ENCODE measurements at places on chromosomes 7 and 10.

GRCh38 chr10:112498806-112499205 is 51.8 kb downstream of the VTI1A start:
- no peak for DNase-seq

DNA sequence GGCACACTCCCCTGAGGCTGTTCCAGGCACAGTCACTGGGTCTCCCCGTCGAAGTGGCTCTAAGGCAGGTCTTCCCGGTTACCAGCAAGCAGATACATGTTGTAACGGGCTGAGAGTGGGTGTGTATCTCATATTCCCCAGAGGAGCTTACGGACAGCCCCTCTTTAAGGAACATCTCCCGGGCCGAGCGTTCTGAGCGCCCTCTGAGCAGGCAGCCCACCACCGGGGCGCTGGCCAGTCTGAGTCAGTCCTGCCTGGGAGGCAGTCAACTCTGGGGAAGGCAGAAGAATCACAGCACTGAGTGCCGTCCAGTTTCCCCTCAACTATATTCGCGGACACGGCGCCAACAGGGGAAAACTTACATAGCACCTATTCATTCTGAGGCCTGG is 117.4 kb downstream of the LHPP start:
- DNase-seq, result no peak

GRCh38 chr7:158828133-158829020 is 932 bp downstream of the ESYT2 start:
- no peak for DNase-seq

GRCh38 chr10:73908853-73909539 is 1.9 kb upstream of the PLAU start:
- peak; percentile 95 for DNase-seq

GRCh38 chr10:47256751-47257336 is 43.2 kb upstream of the GDF10 start:
- no peak for DNase-seq

DNA sequence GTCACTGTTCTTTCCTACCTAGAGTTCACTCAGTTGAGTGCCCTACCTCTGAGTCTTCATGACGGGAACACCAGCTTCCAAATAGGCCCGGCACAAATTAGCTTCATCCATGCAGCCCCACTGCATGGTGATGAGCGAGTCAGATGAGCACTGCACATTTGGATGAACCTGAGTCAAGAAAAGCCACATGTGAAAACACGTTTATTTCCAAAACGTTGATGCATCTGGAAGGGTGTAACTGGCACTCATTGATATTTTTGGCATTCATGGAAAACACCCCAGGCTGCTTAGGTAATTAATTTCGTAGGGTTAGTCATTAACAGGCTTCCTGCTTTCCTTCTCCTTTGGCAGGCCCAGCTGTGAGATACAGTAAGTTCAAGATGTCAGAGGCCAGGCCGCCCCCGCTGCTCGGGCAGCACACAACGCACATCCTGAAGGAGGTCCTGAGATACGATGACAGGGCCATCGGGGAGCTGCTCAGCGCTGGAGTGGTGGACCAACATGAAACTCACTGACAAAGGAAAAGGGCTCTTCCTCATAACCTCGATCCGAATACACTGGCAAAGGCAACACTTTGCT is 725.2 kb downstream of the SUGCT start:
- DNase-seq, result no peak

GRCh38 chr10:26977635-26978034 is 116.9 kb upstream of the ABI1 start:
- no peak for DNase-seq

Measured in Kasumi-1 (cell line).